Epithelial cell of esophagus (primary cell): ENCODE measurements at places on chromosomes 11 and 22.
A peak's percentile ranks its signal among the peaks of the same experiment; 100 is the strongest.

GRCh38 chr11:16774936-16775613, 36.6 kb downstream of the C11orf58 start:
- no peak for DNase-seq

DNA sequence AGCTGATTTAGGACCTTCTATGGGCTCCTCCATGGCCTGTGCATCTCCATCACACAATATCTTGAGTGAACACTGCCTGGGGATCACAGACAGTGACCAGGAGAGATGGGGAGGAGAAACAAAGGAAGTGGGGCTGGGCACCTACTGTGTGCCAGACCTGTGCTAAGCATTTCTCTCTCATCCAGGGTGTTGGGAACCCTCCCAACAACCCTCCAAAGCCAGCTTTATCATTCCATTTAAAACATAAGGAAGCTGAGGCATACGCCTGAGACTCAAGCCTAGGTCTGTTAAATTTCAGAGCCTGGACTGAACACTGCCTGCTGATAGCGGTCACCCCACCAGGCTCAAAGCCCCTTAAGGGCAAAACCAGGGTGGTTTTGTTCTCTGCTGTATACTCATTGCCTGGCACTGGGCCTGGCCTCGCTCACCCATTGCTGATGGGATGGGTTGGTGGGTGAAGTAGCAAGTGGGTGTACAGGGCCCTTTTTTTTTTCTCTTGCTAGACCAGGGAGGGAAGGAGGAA, 130.1 kb downstream of the MN1 start:
- no peak for DNase-seq

- DNase-seq = peak; percentile 96
These were observed 100.7 kb upstream of the ANO3 start for GRCh38 chr11:26231252-26231661.

DNA sequence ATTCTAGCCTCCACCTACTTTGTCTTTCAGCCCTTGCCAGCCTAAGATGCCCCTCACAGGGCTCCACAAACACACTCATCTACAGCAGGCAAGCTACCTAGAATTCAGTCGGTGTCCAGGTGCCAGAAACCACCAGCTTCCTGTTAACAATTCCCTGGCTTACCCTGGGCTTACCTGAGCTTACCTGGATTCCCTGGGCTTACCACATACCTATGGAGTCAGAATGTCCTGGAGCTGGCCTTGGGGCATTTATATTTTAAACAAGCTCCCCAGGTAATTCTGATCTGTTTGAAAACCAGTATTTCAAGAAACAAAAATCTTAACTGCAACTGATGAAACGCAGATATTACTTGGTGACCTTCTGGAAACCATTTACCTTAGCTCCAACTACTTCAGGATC, 123.6 kb downstream of the SLC1A2 start:
- DNase-seq = peak; percentile 63

DNA sequence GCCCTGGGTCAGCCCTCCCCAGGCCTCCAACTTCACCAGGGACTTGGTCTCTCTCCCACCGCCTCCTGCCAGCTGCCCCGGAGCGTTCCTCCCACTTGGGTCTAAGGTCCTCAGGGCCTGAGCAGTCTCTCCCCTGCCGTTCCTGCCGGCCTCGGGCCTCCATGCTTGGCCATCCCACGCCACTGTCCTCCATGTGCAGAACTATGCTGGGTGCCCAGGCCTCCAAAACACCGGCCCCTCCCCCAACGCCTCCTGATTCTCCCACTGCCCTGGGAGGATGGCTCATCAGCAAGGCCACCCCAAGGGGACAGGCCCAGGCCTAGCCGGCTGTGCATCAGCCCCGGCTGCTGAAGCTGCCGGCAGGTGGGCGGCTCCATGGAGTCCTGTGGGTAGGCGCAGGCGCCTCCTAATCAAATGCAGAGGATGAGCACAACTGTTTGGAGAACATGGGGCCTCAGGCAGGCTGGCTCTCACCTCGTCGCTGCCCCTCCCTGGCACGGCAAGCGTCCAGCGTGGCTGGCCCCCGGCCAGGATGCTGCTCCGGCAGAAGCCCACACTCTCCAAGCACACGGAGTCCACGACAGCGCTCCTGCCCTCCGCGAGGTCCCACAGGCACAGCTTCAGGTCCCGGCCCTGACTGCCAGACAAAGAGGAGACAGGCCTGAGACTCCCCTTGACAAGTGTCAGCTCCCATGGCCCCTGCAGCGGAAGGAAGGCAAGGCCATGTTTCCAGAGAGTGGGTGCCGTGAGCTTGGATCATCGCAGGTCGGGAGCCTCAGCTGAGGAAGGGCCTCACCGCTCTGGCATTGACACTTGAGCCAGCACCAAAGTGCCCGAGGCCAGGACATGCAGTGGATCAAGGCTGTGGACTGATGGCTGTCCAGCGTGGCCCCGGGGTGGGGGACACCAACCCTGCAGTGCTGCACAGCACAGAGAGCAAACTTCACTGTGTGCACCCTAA, 42.6 kb downstream of the GNB1L start:
- DNase-seq = peak; percentile 23

DNA sequence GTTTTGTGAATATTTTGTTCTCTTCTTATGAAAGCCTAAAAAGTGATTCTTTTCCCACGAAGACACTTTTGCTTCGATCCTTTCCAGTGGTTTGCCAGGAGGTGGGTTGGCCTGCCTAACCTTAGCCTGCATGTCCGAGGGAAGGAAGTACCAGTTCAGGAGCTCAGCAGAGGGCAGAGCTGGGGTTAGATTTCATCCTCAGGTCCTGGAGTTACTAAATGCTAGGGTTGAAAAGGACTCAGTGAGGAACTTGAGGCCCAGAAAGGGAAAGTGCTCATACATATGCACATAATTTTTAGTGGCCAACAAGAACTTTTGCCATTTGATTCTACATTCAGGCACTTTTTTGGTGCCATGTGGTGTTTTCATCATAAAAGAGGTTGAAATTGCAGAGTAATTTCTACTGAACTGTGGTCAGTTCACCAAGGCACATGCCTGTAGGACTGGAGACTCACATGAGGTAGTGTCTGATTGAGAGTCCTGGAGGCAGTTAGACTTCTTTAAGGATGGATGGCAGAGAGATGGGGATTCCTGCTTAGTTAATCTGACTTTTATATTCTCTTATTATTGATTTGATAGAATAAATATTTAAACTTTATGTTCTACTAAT, 36.7 kb downstream of the NCAM1 start:
- DNase-seq = no peak

DNA sequence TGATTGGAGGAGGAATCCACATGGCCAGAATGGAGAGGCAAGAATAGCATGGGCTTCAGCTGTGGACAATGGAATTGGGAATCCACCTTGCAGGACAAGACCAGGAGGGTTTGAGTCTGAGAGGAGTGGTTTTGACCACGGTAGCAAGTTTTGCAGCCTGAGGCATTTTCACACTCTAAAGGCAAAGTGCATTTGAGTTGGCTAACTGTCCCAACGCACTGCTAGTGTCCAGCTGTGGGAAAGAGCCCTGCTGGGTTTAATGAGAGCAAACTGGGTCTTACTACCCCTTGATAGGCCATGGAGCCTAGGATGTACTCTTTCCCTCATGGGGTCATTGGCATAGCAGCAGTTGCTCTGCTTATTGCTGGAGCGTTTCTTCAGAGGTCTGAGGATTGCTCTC, at the start of gene OR5B2:
TSS of gene OR5B2 (minus strand) at position 101 of the 400 bp plus-strand sequence. CDS start 4,860 bp downstream, outside the sequence.
- DNase-seq = no peak

DNA sequence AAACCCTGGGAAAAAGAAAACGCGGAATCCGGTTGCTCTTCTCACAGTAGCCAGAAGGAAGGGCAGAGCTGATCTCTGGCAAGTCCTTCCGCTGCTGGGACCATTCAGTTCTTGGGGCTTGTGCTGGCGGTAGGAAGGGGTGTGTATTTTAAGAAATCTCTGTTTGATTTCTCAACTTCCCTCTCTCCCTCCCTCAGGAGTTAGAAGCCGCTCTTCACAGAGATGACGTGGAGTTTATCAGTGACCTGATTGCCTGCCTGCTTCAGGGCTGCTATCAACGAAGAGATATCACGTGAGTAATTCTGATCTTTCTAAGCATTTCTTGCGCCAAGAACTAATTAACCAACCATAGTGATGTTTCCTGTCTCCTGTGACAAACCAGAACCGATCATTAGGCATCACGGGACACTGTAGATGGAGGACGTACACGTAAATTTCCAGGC, 85.9 kb upstream of the SLC25A18 start:
- DNase-seq = no peak

DNA sequence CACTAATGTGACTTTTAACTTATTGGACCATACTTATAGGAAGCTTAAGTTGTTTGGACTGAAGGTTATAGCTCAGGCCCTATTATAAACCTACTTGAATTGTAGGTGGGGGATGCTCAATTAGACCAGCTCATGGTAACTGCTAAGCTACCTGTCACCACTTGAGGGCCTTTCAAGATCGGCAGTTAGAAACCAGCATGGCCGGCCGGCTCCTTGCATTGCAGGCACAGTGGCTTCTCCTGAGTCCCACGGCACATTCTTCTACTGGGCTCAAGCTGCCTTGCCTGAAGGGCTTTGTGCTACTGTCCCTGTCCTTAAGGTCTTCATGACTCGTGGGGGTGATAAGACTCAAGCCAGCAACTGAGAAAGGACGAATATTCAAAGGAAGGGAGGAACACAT, 70.8 kb downstream of the TBC1D22A start:
- DNase-seq = peak; percentile 64

DNA sequence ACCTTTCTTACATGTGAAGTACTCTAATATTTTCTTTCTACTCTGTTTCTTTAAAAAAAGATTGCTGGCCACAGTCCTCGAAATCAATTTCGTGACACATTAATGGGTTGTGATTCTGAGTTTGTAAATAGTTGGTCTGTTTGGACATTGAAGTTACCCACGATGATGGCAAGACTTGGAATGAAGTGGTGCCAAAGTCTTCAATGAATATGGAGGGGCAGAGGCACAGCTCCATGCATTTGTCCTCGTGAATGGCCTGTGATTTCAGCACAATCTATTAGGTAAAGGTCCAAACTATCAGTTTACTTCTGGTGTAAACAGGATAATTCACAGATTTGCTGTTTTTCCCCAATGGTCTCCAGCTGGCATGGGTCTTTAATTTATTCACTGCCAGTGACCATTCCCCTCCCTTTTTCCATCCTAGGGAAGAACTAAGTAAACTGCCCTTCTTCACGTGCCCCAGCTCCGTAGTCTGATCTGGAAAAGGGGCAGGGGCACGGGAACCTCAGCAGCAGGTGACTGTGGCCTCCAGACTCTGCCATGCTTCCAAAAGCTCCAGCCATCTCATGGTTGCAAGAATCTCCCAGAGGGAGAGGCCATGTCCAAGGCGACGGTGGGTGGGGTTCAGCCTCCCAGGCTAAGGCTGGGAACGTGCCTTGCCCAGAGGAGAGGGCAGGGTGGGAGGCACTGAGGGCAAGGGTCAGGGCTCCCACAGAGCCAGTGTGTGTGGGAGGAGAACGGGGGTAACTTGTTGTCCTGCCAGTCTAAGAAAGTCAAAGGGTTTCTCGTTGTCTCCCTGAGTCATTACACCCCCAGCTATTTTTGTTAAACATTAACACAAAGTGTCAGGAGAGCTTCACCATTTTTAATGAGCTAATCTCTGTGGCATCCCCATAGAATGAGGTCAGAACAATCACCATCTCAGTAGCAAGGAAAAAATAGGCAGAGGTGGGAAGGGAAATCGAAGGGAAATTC, 16.9 kb upstream of the PEX26 start:
- DNase-seq = peak; percentile 90

DNA sequence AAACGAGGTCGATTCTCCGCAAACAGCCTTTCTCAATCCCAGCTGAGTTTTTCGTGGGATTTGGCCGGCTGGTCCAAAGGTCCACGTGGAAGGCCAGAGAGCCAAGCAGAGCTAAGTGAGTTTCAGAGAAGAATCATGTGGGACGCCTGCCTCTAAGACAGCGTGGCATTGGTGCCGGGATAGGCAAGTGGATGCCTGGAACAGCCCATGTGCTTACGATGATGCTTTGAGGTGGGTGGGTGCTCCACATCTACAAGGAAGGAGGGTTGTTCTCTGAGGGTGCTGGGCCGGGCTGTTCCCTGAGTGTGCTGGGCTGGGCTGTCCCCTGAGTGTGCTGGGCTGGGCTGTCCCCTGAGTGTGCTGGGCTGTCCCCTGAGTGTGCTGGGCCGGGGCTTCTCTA, 41.4 kb downstream of the MUC2 start:
- no peak for DNase-seq

GRCh38 chr11:13669544-13670488, 1.3 kb downstream of the FAR1 start:
- DNase-seq = peak; percentile 51

GRCh38 chr11:121901886-121902285, 214.1 kb downstream of the BLID start:
- no peak for DNase-seq

- no peak for DNase-seq
These were observed 804 bp downstream of the APIP start for GRCh38 chr11:34915136-34916014.

- DNase-seq = peak; percentile 30
These were observed 14.2 kb downstream of the PEX26 start for GRCh38 chr22:18091916-18092526.

DNA sequence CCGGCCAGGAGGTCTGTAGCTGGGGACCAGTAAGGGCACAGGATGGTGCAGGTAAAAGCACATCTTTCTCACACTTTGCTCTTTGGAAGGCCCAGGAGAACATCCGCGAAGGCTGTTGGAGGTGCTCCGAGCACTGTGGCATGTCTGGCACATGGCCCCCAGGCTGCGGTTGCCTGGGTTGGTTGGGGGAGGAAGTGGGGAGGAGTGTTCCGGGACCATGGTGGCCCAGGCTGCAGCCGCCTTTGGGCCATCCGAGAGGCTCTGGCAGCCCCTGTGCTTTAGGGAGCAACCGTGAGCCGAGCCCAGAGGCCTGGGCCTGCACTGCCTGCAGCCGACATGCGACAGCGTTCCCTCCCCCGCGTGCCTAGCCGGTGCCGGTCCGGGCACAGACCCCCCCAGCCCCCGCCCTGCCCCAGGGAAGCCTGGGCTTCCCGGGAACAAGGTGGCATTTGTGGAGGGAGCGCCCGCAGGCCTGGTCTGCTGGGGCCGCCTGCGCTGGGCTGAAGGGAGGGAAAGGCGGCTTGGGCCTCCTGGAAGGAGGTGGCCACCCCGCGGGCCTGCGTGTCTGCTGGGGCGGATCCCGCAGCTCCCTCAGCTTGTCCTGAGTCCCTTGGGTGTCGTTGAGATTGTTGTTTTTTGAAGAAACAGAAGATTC, 57.9 kb downstream of the GRAMD4 start:
- DNase-seq = no peak

GRCh38 chr11:82733444-82734119, at the start of gene FAM181B:
TSS of gene FAM181B (minus strand) at chr11:82733864. CDS start at chr11:82733729, 135 bp downstream.
- DNase-seq = peak; percentile 71

- no peak for DNase-seq
These were observed 24.6 kb downstream of the COA4 start for GRCh38 chr11:73852049-73852448.

- DNase-seq = peak; percentile 69
These were observed 2.0 kb downstream of the MRGPRF start for GRCh38 chr11:69010964-69011623.

GRCh38 chr11:57321388-57322255, 3.1 kb downstream of the TNKS1BP1 start:
- DNase-seq = peak; percentile 35

- DNase-seq = peak; percentile 24
These were observed 1879.0 kb upstream of the RAG2 start for GRCh38 chr11:38476808-38477575.
